ENCODE measurements at places on chromosomes 6 and 20.

DNA sequence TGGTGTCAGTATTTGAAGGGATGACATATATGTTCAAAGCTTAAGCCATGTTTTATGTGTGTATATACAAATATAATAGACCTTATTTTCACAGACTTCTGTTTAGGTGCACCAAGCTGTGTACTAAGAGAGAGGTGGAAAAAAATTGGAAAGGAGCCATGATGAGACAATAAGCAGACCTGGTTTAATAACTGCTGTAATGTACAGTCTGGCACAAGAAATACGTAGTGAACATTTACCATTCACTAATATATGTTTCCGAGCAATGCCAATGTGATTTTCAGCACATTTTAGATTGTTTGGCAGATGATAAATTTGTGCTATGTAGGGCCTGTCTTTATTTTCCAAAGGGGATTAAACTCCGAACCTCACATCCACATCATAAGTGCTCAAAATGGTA is 116.3 kb downstream of the KHDC1L start:
- DNase-seq = no peak

- DNase-seq = no peak
These were observed 657.5 kb downstream of the GRIK2 start for GRCh38 chr6:102051001-102051400.

DNA sequence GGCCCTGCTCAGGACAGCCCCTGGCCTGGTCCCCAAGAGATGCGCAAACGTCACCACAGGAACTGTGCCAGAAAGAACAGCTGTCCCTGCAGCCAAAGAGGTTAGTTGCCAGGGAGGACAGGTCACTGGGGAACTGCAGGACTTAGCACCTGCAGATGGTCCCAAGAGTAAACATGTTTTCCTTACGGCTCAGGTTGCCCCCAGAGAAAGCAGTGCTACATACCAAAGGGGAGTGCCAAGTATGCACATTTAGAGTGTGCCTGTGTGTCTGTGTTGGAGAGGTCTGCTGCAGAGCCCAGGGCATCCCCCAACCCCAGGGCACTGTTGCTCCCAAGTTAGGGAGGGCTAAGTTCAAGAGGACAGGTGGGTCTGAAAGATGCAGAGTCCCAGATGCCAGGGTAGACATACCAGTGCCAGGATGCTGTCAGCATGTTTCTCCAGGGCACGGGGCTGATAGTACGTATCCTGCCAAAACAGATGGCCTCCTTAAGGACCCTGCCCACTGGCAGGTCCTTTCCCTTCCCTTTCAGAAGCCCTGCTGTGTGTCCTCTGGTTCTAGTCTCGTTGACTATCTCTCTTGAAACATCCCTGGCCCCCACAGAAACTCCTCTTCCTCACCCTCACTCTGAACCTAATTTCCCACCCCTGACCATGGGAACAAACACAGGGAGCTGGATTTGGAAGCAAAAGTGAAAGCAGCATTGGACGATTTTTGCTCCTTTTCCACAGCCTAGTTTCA is 1.3 kb downstream of the ABHD16A start:
- no peak for DNase-seq

DNA sequence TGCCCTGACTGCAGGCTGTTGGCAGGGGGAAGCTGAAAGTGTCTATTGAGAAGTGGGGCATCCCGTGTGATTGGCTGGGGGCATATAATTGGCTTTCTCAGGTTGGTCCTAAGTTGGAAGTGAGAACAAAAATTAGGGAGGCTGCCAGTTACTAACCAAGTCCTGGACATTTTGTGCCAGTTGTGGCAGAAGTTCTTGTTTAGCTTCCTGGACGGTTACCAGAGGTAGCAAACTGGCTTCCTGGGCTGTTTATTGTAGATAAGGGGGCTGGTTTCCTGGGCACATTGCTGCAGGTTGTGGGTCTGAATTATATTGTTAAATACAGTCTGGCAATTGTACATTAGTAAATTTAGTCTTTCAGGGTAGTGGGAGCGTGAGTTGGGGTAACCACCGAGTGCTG is 50.6 kb upstream of the SLC2A12 start:
- DNase-seq = no peak

DNA sequence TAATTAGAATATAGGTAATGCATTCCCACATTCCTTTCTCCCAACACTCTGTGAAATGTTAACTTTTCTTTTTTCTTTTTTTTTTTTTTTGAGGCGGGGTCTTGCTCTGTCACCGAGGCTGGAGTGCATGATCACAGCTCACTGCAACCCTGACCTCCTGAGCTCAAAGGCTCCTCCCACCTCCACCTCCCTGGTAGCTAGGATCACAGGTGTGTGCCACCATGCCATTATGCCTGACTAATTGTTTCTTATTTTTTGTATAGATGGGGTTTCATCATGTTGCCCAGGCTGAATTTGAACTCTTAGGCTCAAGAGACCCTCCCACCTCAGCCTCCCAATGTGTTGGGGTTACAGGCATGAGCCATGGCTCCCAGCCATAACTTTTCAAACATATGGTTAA is 135.7 kb upstream of the SHLD1 start:
- no peak for DNase-seq

GRCh38 chr6:137745321-137745720 is 121.7 kb upstream of the TNFAIP3 start:
- DNase-seq = no peak

DNA sequence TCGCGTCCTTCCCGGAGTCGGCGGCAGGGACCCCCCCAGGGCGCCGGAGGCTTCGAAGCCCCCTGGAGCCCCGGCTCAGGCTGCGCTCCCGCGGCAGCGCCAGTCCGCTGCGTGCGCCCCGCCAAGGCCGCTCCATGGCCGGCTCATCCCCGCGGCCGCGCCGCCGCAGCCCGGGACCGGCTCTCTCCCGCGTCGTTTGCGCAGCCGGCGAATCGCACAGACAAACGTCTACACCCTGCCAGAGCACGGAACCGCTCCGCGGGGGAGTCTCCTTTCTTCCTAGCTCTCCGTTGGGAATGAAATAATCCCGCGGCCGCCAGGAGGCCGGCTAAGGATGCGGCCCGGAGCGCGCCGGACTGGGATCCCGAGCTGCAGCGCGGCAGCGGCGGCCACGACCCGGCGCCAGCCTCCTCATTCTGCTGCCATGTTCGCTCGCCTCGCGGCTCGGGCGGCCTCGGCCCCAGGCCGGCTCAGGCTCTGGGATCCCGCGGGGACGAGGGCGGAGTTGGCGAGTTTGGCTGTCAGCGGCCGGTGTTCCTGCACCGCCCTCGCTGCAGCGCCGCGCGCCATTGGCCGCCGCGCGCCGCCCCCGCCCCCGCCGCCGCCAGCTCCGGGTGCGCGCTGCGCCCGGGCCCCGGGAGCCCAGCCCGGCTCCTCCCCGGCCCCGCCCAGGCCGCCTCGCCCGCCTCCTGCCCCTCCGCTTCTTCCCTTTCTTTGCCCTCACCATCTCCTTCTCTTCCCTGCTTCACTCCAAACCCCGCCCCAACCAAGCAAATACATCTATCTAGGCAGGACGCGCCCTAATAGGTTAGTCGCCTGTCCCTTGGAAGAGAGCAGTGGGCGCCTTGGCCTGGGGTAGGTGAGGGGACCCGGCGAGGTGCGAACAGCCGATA is at the start of gene GFOD1:
GFOD1 (minus strand) TSS at position 479 of the 893 bp plus-strand sequence. CDS start 710 bp downstream, outside the sequence.
- peak; percentile 96 for DNase-seq

DNA sequence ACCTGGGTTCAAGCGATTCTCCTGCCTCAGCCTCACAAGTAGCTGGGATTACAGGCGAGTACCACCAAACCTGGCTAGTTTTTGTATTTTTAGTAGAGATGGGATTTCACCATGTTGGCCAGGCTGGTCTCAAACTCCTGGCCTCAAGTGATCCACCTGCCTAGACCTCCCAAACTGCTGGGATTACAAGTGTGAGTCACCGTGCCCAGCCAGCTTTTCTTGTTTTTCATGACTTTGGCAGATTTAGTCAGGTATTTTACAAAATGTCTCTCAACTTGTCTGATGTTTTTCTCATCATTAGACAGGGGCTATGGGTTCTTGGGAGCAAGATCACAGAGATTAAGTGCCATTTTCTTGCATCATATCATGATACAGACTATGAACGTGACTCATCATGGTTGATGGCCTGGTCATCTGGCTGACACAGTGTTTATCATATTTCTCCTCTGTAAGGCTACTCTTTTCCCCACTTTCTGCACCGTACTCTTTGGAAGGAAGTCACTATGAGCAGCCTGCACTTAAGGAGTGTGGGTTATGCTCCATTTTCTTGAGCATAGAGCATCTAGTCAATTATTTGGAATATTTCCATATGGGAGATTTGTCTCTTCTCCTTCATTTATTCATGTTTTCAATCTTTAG is 67.8 kb downstream of the RNF182 start:
- no peak for DNase-seq

DNA sequence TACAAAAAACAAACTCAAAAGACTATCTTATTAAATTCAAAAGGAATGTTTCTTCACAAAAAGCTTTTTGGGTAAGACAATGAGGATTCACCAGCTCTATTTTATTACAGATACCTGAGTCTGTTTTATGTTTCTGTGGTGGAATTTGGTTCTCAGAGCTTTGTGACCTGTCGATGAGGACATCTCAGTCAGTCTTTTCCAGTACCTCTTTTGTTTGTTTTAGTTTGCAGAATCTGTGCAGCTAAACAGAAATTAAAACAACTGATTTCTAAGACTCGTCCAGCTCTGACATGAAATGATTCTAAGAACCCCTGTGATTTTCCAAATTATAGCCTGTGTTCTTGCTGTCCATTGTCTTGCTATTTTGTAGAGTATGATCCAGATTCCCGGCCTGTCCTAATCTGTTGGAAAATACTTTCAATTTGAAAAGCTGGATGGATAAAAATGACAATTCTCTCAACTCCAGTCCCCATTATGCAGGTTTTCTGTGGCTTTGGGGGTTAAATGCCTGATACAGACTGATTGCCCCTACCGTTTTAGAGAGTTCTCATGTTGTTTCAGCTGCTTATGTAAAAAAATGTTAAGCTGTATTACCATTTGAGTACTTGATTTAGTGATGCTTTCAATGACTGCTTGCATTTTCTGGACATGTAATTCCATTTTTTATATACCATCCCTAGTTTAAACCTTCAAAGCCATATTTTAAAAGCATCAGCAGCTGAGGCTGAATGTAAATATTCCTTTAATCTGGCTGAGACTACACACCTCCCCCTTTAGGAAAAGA is 94.2 kb upstream of the TAB2 start:
- DNase-seq = no peak

- DNase-seq = no peak
These were observed 12.4 kb downstream of the MAFB start for GRCh38 chr20:40676491-40677269.

GRCh38 chr6:84953111-84953755 is 188.8 kb upstream of the TBX18 start:
- DNase-seq = no peak

- no peak for DNase-seq
These were observed 162.7 kb downstream of the NFATC2 start for GRCh38 chr20:51379601-51380341.

- no peak for DNase-seq
These were observed 125.9 kb upstream of the TNFAIP3 start for GRCh38 chr6:137740967-137741761.

DNA sequence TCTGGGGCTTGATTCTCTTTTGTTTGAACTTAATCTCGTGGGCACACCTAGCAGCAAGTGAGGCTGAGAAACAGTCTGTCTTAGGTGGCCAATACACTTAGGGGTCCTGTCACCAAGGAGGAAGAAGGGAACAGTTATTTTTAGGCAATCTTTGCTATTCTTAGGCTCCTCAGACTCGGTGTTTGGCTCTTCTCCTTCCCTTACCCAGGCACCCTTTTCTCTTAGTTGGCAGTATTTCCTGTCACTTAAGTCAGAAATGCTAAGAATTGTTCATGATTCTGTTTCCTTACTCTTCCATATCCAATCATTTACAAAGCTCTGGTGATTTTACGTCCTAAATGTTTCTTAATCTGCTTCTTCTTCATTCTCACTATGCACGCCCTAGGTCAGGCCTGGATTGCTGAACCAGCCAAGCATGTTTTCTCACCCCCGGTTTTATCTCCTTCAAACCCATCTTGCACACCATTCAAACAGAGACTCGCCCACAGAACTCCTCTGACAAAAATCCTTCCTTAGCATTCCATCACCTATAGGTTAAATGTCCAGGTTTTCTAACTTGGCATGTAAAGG is 45.2 kb upstream of the TMEM217 start:
- DNase-seq = no peak

All from mesenteric fat pad (tissue), 1 donor.